ENCODE measurements at places on chromosomes 12 and 14.
A peak's percentile ranks its signal among the peaks of the same experiment; 100 is the strongest.

GRCh38 chr14:103871596-103872480, 24.5 kb upstream of the PPP1R13B start:
- no peak for DNase-seq

DNA sequence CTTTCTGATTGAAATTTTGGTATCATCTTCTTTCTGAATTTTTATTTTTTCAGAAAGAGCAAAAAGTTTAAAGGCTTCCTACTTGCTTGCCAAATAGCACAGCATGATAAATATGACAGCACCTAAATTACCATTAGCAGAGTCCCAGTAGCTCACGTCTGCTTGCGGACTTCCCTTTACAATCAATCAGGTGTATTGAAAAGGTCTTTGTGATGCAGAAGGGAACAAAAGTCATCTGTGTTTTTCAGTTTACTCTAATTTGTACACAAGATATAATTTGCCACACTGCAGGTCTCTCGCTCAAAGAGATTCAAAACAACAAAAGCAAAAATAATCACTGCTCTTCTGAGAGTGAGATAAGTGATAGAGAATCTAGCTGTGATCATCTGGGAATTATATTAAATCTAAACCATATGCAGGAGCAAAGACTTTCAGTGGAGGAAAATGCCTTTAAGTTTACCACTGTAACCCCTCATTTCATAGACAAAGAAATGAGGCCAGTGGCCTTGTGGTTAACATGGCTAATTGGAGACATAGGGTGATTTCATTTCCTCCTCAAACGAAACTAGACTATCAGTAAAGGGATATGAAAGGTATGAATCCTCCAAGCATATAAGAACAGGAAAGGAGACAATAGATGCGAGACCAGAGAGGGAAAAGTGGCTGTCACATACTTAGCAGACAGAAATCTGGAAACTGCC, 240.8 kb upstream of the TMPO start:
- no peak for DNase-seq

GRCh38 chr12:47488888-47489287, 216.9 kb downstream of the RPAP3 start:
- DNase-seq = no peak

DNA sequence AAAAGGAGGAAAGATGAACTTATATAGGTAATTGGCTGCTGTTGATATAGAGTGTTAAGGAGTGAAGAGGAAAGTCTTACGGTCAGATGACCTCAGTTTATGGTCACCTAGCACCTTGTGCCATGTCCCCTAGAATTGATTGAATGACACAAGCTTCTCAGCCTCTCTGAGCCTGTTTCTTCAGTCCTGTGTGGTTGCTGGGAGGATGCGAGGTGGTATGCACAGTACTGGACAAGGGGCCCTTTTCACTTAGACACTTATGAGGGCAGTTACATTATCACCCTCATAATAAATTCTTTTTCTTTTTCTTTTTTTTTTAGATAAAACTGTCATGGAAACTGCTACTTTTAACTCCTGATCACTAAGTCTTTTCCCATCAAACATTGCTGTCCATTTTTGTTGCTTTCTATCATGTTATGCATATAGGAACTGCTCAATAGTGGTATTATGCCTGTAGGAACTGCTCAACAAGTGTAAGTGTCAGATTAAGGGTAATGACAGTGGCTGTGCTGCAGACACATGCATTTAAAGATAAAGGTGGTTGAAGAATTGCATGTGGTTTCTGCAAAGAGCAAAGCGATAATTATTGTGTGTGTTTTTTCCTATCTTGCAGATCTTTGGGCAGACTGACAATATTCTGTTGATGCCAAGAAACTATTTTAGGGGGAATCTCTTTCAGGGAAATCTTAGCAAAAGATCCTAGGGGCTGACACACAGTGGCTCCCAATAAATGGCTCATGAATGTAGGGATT, 11.6 kb downstream of the ANO6 start:
- no peak for DNase-seq

- no peak for DNase-seq
Observed at GRCh38 chr12:93085383-93086287, 156.5 kb upstream of the EEA1 start.

GRCh38 chr12:119178544-119179334, at the start of gene HSPB8:
Gene HSPB8, plus strand, starts transcription at chr12:119178931. Its CDS starts 382 bp downstream, at chr12:119179313.
- peak; percentile 60 for DNase-seq

DNA sequence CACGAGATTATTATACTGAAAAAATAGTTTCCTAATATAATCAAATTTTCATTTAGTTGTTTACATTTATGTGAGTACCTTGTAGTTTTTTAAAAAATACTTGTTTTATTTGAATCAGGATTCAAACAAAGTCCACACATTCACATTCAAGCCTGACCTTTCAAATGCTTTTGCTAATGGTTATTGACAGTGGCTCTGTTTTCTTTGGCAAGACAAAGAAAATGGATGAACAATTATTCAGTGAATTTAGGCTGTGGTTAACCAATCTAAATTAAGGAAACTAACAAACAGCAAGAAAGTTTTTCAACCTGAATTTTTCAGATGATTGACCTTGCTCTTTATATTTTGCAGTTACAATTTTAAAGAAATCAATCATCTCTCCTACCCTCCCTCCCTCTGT, 9.7 kb downstream of the SLC4A8 start:
- no peak for DNase-seq
